Endothelial cell (in vitro differentiated cells): ENCODE measurements at places on chromosomes 12 and 14.

DNA sequence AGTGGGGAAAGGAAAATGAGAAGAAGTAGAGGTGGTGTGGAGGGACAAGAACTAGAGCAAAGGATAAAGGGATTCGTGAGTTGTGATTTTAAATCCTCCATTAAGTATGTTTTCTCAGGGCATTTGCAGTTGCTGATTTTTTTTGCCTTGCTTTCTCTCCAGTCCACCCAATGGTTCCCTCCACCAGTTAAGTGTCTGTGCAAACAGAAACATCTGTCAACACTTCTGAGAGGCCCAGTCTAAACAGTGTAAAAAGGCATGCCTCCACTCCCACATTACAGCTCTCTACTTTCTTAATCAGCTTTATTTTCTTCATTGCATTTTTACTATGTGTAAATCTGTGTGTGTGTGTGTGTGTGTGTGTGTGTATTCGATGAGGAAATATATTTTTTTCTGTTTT, 141.2 kb downstream of the PPFIA2 start:
- peaks cover 1% of the 10 kb centered on the region for H3K27me3 ChIP-seq
- no peak for DNase-seq

DNA sequence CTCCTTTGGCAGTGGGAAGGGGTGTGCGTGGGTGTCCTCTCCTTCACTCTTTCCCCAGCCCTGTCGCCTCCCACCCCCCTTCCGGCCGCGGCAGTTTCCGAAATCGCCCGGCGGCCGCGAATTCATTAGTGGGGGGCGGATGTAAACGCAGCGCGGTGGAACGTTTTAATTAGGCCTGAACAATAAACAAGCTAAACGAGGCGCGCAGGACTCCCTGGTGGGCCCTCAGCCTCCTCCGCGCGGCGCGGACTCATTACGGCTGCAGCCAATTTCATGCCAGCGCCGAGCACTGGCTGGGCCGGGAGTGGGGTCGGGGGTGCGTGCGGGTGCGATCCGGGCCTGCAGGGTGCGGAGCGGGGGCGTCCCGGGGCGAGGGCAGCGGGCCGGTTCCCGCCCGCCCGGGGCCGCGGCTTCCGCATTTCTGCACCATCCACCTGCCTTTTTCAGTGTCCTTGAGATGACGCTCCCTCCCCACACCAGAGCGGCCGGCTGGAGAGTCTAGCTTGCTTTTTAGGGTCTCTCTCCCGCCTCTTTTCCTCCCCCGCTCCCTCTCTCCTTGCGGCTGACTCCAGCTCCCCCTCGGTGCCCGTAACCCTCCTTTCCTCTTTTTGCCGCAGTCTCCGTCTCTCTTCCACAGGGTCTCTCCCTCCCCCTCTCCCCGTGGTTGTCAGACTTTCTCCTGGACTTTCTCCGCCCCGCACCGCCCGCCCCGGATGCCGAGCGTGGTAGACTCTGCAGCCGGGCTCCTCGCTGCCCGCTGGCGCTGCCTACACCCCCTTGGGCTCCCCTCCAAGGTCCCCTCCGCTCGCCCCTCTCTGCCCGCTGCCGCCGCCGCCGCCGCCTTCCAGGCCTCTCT, at the start of gene CISTR:
Gene CISTR (minus strand): TSS at position 644 of the 856 bp plus-strand sequence.
- H3K27ac ChIP-seq: no peak within 1 kb of the TSS
- H3K27me3 ChIP-seq: peaks cover 15% of the 10 kb centered on the region
- DNase-seq: no peak
- H3K36me3 ChIP-seq: peaks cover 7% of the 10 kb centered on the region
- no peak within 1 kb of the TSS for H3K4me3 ChIP-seq

GRCh38 chr14:93785423-93785822, 2.9 kb downstream of the PRIMA1 start:
- no peak overlapping the region for H3K4me3 ChIP-seq
- peaks cover 15% of the 10 kb centered on the region for H3K27me3 ChIP-seq
- peaks cover 9% of the 10 kb centered on the region for H3K4me1 ChIP-seq

GRCh38 chr14:54593860-54594259, 26.9 kb downstream of the SAMD4A start:
- H3K36me3 ChIP-seq: no peaks in the 10 kb centered on the region
- DNase-seq: no peak
- H3K27me3 ChIP-seq: no peaks in the 10 kb centered on the region
- H3K27ac ChIP-seq: no peak overlapping the region

GRCh38 chr14:101207897-101208296, 304.4 kb upstream of the RTL1 start:
- no peak for DNase-seq
- peaks cover 9% of the 10 kb centered on the region for H3K36me3 ChIP-seq
- no peaks in the 10 kb centered on the region for H3K4me1 ChIP-seq
